ENCODE measurements at places on chromosomes 5 and 9.
A peak's percentile ranks its signal among the peaks of the same experiment; 100 is the strongest.

DNA sequence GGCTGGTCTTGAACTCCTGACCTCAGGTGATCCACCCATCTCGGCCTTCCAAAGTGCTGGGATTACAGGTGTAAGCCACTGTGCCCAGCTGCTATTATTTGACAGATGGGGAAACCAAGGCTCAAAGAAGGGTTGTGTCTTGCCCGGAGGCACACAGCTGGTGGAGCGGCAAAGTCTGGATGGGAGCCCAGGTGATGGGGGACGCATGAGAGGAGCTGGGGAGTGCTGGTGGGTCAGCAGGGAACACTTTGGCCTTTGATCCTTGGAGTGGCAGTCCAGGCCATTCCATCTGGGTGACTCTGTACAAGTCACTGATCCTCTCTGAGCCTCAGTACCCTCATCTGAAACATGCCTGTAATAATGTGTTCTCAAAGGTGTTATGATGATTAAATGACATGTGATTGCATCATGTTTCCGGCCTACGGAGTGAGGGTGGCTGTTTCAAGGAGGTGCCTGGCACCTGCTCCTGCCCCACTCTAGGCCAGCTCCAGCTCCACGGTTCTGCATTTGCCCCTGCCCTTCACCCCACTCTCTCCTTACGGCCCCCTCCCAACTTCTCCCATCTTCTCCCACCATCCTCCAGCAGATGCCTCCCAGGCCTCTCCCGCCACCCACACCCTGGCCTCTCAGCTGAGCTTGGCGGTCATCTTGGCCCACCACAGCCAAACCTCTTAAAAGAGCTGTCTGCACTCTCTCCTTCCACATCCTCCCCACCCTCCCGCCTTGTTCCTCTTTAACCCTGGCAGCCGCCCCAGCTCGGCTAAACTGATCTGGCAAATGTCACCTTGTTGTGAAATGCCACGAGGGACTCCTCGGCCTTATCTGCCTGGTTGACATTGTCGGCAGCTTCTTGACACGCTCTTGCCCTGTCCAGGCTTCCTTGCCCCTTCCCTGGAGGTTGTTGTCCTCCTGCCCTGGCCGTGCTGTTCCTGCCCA, 5.5 kb upstream of the DBN1 start:
- no peak for DNase-seq

GRCh38 chr5:112372543-112372942, 46.5 kb downstream of the EPB41L4A start:
- no peak for DNase-seq

GRCh38 chr5:67301285-67301903, 104.8 kb upstream of the CD180 start:
- DNase-seq = peak; percentile 98

DNA sequence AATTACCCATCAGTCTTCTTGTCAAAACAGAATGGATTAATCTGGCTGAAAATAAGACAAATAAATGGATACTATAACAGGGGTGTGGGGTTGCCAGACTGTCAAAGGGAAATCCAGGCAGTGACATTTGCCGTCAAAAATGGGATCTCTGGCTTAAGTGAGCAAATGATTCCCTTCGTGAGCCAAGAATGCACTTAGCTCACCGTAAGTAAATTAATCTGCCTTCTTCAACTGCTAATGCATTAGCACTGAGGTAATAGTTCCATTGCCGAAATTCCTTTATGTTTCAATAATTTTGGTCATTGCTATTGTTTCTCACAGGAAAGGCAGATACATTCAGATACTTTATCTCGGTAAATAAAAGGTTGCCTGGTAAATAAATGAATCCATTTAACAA, 377.8 kb downstream of the KIAA0825 start:
- no peak for DNase-seq

DNA sequence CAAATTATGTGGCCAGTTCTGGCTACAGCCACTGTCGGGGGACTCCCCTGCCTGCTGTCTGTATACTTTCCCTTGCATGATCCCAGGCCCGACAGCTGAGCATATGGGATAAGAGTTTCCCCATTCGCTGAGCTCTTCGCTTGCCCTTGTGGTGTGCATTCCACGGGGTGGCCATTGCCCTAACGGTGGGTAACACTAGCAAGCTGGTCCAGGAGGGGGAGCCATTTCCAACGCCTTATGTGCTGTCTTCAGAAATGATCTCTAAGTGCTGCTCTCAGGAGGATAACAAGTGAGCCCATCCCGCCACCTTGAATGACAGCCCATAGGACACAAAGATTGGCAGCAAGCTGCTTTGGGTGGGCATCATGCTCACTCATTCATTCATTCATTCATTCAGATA, 190.9 kb downstream of the FSTL4 start:
- peak; percentile 12 for DNase-seq

Data from HCEC 1CT (cell line).